Pulmonary artery endothelial cell (primary cell): ENCODE measurements at places on chromosomes 5 and 9. TPM values are rescaled to one million over a fixed set of nuclear protein-coding genes. Genes with fewer than 3 reads are reported as not detected.
A peak's percentile ranks its signal among the peaks of the same experiment; 100 is the strongest.

Gene GARIN3
- total RNA-seq: not detected in 2 replicates

Gene PCDHA10
- 0.07 and 0.35 TPM in 2 replicates for total RNA-seq

Gene UBE2D2
- total RNA-seq: 66.0 and 71.1 TPM in 2 replicates

Gene SLC6A3
- total RNA-seq: not detected in 2 replicates

Gene FAM221B
- total RNA-seq: not detected in 2 replicates

Gene TSLP
- total RNA-seq: 0.53 TPM in 1 of 2 replicates, not detected in the other

Gene PLAC8L1
- total RNA-seq: not detected in 2 replicates

Gene RLN1
- total RNA-seq: not detected in 2 replicates

Gene HRH2
- 0.26 TPM in 1 of 2 replicates, not detected in the other for total RNA-seq

Gene CFAP90
- not detected in 2 replicates for total RNA-seq

- no peak for DNase-seq
These were observed 209.9 kb downstream of the ASTN2 start for GRCh38 chr9:117204971-117205370.

GRCh38 chr5:106691701-106692100 is 979.0 kb downstream of the EFNA5 start:
- no peak for DNase-seq

DNA sequence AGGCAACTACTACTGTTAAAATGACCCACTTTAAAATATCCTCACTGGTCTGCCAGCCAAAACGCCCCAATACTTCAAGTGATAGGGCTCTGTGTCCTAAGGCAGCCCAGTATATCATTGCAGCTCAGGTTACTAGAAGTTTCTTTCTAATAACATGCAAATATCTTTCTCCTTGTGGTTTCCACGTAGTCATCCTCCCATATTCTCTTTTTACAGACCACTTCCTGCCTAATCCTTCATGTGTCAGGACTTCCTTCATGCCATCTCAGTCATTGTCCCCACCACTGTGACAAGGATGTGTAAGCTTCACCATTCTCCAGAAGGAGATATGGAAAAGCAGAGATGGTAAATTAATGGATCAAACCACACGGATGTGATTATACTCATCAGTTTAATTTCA is 813.7 kb downstream of the MAT2B start:
- DNase-seq: no peak

DNA sequence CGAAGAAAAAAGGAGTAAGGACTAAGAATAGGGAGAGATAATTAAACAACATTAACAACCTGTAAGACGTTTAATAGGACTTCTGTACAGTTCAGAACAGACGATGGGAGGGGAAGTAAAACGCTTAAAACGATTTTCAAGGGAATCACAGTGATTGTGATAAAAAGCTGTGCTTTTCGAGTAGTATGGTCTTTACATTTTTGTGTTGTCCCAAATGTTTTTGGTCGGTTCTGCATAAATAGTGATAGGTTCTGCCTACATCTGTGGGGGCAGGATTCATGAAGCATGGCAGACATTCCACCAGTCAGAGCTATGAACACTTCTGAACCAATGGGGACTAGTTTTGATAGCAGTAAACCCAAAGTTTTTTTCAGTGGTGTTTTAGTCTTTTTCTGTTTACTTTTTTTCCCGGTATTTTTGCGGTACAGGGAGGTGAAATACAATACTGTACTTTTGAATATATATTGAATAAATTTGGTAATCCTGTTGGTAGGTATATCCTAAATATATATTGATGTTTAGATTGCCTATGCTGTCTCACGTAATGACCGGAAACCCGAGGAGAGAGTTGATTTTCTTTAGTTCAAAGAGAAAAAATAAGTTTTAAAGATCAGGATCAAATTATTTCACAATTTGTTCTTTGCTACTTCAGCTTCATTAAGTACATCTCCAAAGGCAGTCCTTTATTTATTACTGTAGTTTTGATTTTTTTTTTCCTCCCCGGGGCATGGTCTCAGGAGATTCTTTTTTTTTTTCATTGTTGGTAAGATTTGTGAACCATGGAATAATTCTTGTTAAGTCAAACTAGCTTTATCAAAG is 1.3 kb downstream of the ERBIN start:
- DNase-seq: no peak

- no peak for DNase-seq
These were observed 18.6 kb downstream of the SLC6A7 start for GRCh38 chr5:150208187-150209098.

- DNase-seq: no peak
These were observed 66.9 kb upstream of the PLPP1 start for GRCh38 chr5:55601628-55602027.

GRCh38 chr5:120788481-120788880 is 324.4 kb downstream of the PRR16 start:
- DNase-seq: no peak

DNA sequence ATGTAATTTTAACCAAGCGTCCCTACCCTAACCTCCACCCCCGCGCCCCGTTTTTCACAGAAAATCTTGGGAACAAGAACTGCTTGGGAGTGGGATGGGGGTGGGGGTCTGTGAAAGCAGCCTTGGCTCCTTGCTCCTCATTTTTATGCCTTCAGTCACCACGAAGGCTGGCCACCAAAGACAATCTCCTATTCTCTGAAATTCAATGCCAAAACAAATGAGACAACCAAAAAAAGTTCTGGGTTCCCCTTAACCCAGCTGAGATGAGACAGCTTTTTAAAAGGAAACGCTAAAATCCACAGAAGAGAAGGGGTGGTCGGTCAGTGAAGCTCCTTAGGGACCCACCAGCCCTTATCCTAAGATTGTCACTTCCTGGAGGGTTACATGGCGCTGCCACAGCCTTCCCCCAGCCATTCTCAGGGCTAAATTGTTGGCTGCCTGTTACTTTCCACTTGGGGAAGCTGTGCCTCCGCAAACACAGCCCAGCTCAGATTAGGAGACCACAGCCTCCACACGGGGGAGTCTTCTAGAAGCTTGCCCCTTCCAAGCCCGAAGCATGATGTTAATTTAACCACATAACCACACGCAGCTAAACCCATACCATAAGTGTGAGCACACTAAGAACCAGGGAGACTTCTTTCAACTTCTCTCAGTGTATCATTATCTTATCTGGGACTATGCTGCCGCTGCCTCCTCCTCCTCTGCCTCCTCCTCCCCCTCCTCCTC is 136.3 kb downstream of the FOXD1 start:
- DNase-seq: peak; percentile 4

DNA sequence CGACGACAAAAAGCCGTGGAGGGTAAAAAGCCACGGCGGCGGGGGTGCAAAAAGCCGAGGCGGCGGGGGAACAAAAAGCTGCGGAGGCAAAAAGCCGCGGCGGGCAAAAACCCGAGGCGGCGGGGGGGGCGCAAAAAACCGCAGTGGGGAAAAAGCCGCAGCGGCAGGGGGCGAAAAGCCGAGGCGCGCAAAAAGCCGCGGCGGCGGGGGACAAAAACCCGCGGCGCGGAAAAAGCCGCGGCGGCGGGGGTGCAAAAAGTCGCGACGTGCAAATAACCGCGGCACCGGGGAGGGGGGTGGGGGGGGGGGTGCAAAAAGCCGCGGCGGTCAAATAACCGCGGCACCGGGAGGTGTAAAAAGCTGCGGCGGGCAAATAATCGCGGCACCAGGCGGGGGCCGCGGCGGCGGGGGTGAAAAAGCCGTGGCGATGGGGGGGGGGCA is 511.5 kb downstream of the FOXD4L5 start:
- no peak for DNase-seq

DNA sequence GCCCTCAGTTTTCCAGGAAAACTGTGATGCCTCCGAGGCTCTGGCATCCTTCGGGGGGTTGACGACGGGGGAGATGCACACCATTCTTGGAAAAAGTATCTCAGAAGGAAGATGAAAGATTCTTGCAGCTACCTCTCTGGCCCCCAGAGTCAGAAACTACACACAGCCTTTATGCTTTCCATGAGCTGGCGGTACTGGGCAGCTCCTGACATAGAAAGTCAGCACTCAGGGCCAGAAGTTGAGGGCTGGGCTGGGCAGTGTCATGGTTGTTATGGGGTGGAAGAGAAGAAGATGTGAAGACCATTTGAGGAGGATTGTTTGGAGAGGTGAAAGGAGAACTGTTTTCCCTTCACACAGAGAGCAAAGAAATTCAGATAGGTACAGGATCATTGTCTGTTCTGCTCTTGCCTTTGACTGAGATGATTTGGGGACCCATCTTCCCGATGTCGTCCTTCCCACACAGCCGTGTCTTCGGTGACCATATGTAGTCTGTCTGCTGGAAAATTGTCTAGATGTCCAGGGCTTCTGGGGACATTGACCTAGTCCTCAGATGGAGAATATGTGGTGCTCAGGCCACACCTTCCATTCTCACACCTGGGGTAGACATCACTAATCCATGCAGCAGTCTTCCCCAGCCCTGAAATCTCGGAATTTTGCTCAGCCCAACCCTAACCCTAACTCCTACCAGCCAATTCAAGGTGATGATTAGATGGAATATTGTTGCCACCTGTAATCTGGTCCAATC is 237.1 kb downstream of the CACNA1B start:
- no peak for DNase-seq

GRCh38 chr5:1180096-1180495 is 21.3 kb upstream of the SLC6A19 start:
- no peak for DNase-seq

DNA sequence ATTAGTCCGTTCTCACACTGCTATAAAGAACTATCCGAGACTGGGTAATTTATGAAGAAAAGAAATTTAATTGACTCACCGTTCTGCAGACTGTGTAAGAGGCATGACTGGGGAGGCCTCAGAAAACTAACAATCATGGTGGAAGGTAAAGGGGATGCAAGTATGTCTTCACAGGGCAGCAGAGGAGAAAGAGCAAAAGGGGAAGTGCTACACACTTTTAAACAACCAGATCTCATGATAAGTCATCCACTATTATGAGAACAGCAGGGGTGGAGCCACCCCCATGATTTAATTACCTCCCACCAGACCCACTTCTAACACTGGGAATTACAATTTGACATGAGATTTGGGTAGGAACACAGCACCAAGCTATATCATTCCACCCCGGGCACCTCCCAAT is 26.6 kb downstream of the FST start:
- DNase-seq: no peak

- DNase-seq: no peak
These were observed 898.5 kb upstream of the SEMA6A start for GRCh38 chr5:117473165-117473564.

- no peak for DNase-seq
These were observed 88.0 kb downstream of the DAP start for GRCh38 chr5:10673017-10673389.
